ENCODE measurements at places on chromosomes 16 and 17.
A peak's percentile ranks its signal among the peaks of the same experiment; 100 is the strongest.

GRCh38 chr16:85517563-85518179 lies 95.5 kb upstream of the GSE1 start:
- no peak for DNase-seq

- peak; percentile 3 for DNase-seq
Observed at GRCh38 chr16:61887903-61888302, 148.3 kb downstream of the CDH8 start.

DNA sequence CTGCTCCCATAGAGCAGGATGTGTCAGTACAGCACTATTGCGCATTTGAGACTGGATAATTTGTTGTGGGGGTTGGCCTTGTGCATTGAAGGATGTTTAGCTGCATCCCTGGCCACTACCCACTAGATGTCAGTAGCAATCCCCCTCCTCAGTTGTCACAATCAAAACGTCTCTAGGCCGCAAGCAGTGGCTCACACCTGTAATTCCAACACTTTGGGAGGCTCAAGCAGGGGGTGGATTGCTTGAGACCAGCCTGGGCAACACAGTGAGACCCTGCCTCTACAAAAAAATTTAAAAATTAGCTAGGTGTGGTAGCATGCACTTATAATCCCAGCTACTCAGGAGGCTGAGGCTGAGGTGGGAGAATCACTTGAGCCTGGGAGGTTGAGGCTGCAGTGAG lies 48.4 kb downstream of the CENPV start:
- peak; percentile 46 for DNase-seq

DNA sequence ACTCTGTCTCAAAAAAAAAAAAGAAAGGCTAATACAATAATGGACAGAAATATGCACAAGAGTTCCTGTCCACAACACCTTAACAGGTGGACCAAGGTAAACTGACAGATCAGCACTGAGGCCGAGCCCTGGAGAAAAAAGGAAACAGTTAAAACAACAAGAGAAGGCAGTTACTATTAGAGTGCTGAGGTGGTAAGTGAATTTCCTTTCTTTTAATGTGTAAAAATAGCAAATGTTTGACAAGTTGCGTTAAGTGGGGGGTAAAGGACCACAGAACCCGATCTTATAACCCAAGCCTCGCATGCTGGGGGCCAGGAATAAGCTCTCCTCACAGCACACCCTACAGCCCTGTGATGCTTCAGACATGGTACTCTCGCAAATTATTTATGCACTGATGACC lies 24.8 kb downstream of the TXNDC11 start:
- no peak for DNase-seq

GRCh38 chr16:90041896-90042473 lies 22.7 kb upstream of the DBNDD1 start:
- no peak for DNase-seq

GRCh38 chr16:11329071-11329491 lies 16.2 kb upstream of the RMI2 start:
- peak; percentile 61 for DNase-seq

GRCh38 chr17:12421646-12422306 lies 243.9 kb upstream of the MYOCD start:
- DNase-seq, result no peak

- peak; percentile 62 for DNase-seq
Observed at GRCh38 chr17:33258296-33258695, 34.8 kb downstream of the ASIC2 start.

- peak; percentile 88 for DNase-seq
Observed at GRCh38 chr16:73232555-73233328, 184.8 kb upstream of the ZFHX3 start.

GRCh38 chr16:50697881-50698767 lies 4.7 kb downstream of the NOD2 start:
- peak; percentile 71 for DNase-seq

DNA sequence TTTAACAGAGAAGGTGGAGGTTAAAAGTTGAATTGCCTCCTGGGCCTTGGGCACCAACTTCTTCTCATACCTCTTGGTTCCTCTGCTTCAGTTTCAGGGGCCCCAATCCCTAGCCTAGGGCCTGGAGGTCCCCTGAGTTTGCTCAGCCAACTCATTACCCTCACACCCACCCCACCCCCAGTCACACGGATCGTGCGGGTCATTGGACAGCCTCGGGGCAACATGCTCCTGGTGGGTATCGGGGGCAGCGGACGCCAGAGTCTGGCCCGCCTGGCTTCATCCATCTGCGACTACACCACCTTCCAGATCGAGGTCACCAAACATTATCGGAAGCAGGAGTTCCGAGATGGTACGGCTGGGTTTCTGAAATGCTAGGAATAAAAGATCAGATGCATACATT lies 36.0 kb upstream of the KDM6B start:
- DNase-seq, result no peak

DNA sequence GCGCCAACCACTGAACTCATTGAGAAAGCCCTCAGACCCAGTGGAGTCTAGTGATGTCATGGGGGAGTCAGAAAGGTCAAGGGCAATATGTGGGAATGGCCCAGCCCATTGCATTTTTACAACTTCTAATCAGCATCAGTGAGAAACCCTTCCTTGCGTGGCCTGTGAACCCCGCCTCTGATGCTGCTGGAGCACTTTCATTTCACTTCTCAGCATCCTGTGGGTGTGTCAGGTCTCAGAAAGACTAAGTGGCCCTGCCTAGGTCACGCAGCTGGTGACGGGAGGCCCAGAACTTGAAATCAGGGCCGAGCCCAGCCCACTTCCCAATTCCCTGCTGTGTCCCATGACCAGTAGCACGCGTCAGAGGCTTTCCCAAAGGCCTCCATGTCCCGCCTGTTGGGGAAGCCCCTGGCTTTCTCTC lies 6.1 kb downstream of the DNAI2 start:
- DNase-seq, result no peak

GRCh38 chr17:67021743-67022450 lies 22.5 kb upstream of the CACNG1 start:
- peak; percentile 6 for DNase-seq

DNA sequence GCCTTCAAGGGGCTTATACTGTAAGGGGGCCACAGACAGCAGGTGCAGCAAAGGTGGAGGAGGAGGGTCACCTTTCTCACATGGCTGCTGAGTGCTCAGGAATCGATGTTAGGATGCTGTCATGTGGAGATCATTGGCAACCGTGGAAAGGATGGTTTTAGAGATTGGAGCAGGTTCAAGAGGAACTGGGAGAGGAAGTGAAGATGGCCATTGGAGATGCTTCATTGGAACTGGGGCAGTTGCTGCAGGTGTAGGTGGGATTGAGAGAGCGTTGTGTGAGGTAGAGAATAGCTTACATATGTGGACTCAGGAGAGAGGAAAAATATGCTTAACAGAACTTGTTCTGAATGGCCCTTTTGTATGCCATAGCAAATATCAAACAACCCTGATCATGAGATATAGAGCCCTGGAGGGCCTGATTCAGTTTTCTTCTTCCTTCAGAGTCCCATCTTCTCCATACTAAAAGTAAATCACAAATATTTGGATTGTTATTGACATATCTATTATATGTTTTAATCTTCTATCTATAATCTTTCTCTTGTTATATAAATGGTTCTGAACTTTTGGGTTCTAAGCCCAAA lies 40.8 kb downstream of the LDHD start:
- DNase-seq, result no peak

GRCh38 chr16:20923876-20924275 lies 23.3 kb downstream of the LYRM1 start:
- DNase-seq, result no peak

DNA sequence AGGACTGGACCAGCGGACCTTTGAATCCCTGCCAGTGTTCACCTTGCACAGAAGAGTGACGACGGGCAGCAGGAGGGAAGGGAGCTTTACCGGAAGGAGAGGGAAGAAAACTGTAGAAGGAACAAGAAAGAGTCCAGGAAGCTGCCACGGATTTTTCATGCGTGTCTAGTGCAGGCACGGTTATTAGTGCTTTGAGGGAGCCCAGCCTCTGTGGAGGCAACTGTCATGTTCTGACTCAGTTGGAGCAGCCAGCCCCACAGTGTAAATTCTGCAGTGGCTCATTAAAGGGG lies 6.5 kb upstream of the HOXB13 start:
- DNase-seq, result no peak

GRCh38 chr17:48520631-48521079 lies 10.2 kb downstream of the HOXB1 start:
- peak; percentile 72 for DNase-seq

GRCh38 chr16:87000001-87000400 lies 317.2 kb downstream of the C16orf95 start:
- DNase-seq, result peak; percentile 18

- DNase-seq, result peak; percentile 31
Observed at GRCh38 chr17:59105852-59106462, 723 bp downstream of the TRIM37 start.

- DNase-seq, result no peak
Observed at GRCh38 chr17:1743088-1743439, 393 bp downstream of the SERPINF2 start.

- DNase-seq, result peak; percentile 22
Observed at GRCh38 chr17:15343749-15344148, 2.4 kb upstream of the TEKT3 start.

- no peak for DNase-seq
Observed at GRCh38 chr16:68093816-68094613, 8.8 kb downstream of the NFATC3 start.

- peak; percentile 74 for DNase-seq
Observed at GRCh38 chr17:12041312-12041711, 20.6 kb downstream of the MAP2K4 start.

- DNase-seq, result no peak
Observed at GRCh38 chr17:41520821-41521521, 2.3 kb upstream of the KRT15 start.

DNA sequence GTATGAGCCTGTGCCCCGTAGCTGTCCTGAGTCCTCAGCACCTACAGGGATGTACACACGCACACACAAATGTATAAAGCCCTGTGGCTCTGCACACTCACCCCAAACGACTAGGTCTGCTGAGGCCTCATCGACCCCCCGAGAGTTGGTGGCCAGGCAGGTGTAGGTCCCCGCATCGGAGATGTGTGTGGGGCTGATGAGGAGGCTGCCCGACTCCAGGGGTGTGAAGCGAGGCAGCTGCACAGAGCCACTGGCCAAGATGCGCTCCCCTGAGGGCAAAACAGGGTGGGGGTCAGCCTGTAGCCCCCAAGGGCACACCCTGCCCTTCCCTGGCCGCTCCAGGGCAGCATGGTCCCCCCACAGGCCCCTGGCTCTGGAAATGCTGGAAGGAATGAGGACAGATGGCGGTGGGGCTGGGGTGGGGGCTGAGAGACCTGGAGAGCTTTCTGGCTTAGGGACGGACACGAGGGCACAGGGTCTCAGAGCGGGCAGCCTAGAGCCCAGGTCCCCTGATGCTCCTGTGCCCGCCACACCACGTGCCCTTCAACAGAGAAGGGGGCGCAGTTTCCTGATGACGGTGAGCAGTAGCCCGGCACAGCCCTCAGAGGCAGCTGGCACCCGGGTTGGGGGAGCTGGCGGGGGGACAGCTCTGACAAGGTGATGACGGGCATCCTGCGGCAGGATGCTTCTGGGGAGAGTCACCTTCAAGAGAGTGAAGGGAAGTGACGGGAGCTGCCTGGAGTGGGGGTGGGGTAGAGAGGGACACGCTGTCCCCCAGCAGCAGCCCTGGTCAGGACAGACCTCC lies 119.8 kb upstream of the CDC42EP4 start:
- DNase-seq, result no peak

DNA sequence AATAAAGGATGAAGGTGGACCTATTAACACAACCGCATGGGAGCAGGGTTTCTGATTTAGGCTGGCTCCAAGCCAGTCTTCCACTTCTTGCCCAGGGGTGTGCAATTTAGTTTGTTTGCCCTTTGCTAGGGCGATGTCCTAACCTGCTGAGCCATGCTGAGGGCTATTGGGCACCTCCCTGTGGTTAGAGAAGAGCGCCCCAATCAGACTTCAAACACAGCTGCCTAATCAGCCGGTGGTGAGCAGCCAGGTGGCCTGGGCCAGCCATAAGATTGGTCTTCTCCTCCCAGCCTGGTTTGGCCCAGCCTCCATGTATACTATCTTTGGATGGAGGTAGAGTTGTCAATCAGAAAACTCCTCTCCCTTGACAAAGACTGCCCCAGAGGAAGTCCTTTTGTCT lies 15.7 kb downstream of the TMEM94 start:
- DNase-seq, result peak; percentile 38

- no peak for DNase-seq
Observed at GRCh38 chr17:7186241-7186640, 7.1 kb upstream of the ASGR1 start.

GRCh38 chr16:31451681-31452351 lies 7.5 kb upstream of the ARMC5 start:
- peak; percentile 53 for DNase-seq

- peak; percentile 67 for DNase-seq
Observed at GRCh38 chr16:72938795-72939164, 109.1 kb downstream of the ZFHX3 start.

DNA sequence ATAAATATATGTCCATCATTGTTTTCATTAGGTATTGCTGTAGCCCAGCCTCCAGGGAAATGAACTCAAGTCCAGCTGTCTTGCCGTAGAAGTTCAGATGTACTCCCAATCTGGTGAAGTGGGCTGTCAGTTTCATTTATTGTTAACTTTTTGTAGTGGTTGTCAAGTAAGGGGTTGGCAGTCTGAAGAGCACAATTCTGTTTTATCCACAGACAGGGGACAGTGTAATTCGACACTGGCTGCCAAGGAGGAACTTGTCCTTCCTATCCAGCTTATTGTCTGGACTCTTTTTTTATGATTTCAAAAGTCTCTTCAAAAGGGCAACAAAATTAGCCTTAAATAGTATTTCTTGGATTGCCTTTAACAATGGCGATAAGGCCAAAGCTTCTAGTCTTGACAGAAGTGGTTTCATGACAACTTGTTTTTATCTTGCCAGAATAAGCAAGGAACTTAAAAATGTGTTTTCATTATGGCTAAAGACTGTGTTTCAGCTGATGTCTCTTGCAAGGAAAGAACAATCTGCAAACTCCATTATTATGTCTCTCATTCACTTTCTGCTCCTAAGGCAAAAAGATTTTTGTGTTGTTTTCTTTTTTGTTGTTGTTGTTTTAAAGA lies 73.9 kb upstream of the TANC2 start:
- DNase-seq, result no peak

- no peak for DNase-seq
Observed at GRCh38 chr17:77382966-77383612, 242.3 kb downstream of the SEC14L1 start.

DNA sequence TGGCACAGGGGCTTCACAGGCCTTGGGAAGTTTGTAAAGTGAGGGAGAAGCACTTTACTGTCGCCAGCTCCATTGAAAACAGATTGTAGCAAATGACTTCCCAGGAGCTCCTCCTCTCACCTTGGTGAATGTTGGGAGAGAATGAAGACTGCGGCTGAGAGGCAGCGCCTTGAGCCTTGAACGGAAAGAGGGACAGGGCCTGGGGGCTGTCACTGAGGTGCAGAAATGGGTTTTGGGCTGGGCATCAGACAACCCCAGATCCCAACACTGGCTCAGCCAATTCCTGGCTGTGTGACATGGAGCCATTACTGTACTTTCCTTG lies 603 bp upstream of the MRTFB start:
- DNase-seq, result no peak

Measured in renal cortical epithelial cell (primary cell).